Muscle of arm (tissue), 14 donors: ENCODE measurements at places on chromosomes 7 and 10. TPM values are rescaled to one million over a fixed set of nuclear protein-coding genes. Genes with fewer than 3 reads are reported as not detected.

GRCh38 chr7:155059703-155060102, 10.4 kb upstream of the HTR5A start:
- DNase-seq = no peak

GRCh38 chr10:8378198-8378983, 323.9 kb downstream of the GATA3 start:
- DNase-seq = no peak

TACC2 gene
- polyA plus RNA-seq = 145 TPM

- no peak for DNase-seq
These were observed 84.9 kb downstream of the NHLRC2 start for GRCh38 chr10:113939212-113939860.

DNA sequence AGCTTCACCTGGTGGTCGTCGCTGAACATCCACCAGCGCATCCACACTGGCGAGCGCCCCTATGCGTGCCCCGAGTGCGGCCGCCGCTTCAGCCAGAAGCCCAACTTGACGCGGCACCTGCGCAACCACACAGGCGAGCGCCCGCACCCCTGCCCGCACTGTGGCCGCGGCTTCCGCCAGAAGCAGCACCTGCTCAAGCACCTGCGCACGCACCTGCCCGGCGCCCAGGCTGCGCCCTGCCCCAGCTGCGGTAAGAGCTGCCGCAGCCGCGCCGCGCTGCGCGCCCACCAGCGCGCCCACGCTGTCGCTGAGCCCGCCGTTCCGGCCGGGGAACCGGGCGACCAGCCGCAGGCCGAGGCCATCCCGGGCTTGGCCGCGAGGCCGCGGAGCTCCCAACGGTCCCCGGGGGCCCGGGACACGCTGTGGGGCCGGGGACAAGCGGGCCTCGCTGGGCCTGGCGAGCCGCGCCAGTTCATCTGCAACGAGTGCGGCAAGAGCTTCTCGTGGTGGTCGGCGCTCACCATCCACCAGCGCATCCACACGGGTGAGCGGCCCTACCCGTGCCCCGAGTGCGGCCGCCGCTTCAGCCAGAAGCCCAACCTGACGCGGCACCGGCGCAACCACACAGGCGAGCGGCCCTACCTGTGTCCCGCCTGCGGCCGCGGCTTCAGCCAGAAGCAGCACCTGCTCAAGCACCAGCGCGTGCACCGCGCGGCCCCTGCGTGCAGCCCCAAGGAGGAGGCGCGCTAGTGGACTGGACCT, 18.4 kb downstream of the ZNF775 start:
- no peak for DNase-seq

WNT2 gene
- not detected for polyA plus RNA-seq

- DNase-seq = no peak
These were observed 5.5 kb upstream of the TFPI2 start for GRCh38 chr7:93895859-93896600.

DNA sequence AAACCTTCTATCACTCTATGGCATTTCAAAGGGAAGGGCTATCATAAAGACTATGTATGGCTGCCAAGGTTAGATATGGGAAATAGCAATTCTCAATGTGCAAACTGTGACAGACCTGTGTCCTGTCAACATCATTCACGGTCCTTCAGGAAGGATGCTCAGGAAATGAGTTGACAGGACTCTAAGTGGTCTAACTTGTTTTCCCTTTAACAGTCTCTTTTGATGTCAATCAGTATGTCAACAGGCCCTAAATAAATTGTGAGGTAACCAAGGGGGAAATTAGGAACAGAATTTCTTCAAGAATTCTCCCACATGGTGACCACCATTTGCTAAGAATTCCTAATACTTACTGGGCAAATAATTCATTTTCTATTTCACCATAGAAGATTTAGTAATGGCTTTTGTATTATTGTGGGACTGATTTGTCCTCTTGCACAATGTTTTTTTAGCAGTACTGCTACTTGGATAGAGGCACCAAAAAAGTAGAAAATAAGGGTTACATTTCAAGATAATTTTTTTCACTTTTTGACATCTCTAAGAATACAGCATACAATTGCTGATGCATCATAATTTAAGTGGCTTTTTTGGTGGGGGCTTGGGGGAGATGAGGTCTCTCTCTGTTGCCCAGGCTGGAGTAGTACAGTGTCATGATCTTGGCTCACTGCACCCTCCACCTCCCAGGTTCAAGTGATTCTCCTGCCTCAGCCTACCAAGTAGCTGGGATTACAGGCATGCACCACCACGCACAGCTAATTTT, 275.8 kb downstream of the CACNA2D1 start:
- no peak for DNase-seq

FERD3L gene
- polyA plus RNA-seq = not detected

ACSM6 gene
- not detected for polyA plus RNA-seq

GRCh38 chr7:148809856-148810255, 74.2 kb downstream of the EZH2 start:
- DNase-seq = no peak

DNA sequence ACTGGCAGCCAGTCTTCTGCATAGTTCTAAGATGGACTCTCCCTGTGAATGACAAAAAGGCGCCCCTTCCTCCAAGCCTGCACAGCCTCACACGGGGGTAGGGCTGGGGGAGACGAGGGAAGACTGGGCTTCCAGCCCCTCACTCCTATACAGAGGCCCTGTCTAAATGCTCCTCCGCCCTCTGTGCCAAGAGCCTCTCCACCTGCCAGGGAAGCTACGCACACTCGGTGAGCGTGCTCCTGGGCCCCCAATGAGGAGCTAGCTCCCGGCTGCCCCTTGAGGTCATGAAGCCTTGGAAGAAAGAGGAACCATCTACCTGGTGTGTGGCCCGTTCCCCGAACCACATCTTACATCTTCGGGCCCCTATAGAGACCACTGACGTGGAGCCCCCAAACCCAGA, 54.8 kb downstream of the CRTAC1 start:
- DNase-seq = no peak

NKX6-2 gene
- 5.8 TPM for polyA plus RNA-seq

OIT3 gene
- polyA plus RNA-seq = 9.0 TPM

DNA sequence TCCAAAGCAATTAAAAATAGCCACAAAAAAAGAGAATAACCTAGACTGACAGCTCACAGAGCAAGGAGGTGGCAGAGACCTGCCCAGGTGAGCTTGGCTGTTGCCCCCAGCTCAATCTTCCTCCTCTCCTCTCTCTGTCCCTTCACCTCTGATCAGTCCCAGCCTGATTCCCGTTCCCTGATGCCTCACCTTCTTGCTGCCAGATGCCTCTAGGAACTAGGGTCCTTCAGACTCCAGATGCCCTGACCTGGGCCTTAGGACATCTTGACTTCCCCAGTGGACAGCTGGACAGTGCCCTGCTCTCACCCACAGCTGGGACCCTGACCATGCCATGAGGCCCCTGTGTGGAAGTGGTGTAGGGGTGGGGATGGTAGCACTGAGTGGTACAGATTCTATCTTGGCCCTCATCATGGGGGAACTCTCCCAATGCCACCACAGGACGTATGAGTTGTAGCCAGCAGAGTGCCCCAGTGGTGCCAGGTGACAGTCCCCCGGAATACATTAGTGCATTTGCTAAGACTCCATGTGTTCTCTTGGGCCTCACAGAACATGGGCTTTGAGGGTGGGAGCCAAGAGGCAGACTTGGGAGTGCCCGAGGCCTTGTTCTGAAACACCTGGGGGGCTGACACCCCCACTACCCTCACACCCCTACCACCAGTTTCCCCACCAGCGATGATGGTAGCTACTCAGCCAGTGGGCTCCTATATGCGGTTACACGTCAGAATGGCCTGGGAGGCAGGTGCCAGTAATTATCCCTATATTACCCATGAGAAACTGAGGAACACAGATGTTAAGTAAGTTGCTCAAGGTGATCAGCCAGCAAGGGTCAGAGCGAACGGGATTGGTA, 2.0 kb downstream of the DEPP1 start:
- no peak for DNase-seq

- DNase-seq = no peak
These were observed 45.8 kb upstream of the GLCCI1 start for GRCh38 chr7:7922684-7923385.

DNA sequence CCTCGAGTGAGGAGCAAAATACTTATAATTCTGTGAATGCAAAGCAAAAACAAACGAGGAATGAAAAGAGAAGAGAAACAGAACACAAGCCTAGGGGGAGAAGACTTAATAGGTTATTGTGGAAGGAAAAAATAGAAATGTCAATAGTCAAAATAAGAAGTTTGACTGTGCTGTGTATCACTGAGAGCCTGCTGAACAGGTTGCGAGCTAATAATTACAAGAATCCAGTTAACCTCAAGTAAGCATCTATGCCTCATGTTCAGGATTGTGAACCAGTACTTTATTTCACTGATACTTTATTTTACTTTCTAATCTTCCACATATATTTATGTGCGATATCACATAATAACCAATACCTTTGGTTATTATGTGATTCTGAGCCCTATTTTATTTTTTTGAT, 316.7 kb downstream of the OTUD1 start:
- DNase-seq = no peak

GRCh38 chr10:130461631-130462030, 325.4 kb downstream of the GLRX3 start:
- no peak for DNase-seq

GIMAP4 gene
- polyA plus RNA-seq = 19.6 TPM

C7orf33 gene
- polyA plus RNA-seq = 1.6 TPM

DNA sequence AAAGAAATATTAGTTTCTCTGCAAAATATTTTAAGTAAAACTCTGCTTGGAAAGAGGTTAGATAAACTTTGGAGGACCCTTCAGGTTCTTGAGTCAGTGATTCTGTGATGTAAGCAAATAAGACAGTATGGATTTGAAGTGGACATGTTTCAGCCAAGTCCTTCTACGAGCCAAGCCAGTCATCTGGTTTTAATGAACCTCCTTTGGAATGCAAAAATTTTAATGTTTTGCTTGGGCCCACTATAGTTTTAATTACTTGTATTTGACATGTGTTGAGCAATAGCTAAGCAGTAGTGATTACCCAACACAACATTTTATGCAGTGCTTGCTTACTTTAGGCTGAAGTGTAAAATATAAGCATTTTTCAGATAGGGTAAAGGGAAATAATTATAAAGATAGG, 296.3 kb upstream of the SEMA3D start:
- DNase-seq = peak; percentile 86
